ENCODE measurements at places on chromosomes 3 and 15.

DNA sequence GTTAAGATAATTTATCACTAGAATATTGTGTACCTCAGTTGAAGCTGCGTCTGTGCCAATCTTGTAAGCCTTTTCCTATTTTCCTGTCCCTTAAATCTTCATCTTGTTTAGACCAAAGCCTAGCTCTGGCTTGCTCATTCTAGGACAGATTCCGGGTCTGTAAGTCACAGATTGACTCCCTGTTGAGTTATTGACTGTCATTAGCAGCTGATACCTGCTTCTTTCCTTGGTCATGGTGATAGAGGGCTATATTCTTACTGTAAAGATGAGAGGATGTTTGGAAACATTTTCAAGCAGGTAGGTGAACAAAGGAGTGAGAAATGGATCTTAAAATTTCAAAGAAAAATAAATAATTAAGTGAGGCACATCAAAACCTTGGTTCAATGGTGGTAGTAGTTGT lies 200.2 kb downstream of the KCNH8 start:
- DNase-seq = no peak

GRCh38 chr15:57550640-57551039 lies 41.1 kb upstream of the MYZAP start:
- DNase-seq = no peak

DNA sequence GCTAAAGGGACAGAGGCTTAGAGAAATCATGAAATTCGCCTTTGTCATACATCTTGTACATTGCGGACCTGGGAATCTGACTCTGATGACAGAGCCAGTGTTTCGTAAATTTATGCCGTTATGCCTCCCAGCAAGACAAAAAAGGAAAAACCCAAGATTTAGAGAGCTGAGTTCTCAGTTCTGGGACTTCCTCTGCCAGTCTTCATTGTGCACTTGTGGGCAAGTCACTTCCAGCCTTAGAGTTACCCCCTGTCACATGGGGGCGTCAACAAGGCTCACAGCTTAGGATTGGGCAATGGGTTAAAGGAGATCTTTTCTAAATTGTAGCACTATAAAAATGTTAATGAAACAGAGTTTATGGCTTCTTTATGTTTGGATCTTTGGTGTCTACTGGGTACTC lies 41.9 kb upstream of the MITF start:
- no peak for DNase-seq

DNA sequence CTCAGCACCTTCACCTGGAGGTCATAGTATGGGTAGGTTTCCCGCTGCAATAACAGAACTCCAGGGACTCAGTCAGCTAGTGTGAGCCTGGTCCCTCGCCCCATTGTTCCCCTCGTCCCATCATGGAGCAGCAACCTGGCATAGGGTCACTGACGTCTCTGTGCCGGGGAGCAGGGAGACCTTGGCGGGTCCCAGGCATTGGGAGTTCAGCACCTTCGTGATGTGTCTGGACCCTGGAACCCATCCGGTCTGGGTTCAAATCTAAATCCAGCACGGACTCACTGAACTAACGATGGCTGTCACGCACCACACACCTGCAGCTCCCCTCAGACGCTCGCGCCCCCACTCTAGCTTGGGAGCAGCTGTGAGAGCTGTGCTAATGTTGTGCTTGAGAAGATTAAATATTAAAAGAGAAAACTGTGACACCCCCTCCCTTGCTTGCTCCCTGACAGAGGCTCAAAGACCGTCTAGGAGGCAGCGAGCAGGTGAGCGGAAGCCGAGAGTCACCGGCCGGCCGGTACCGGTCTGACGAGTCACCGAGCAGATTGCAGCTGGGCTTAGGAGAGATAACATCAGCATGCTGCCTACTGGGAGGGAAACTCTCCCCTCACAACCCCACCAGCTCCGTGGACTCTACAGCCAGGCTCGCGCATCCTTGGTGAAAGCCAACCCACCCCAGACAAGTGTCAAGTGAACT lies 742 bp downstream of the PLA2G4F start:
- peak; percentile 84 for DNase-seq

DNA sequence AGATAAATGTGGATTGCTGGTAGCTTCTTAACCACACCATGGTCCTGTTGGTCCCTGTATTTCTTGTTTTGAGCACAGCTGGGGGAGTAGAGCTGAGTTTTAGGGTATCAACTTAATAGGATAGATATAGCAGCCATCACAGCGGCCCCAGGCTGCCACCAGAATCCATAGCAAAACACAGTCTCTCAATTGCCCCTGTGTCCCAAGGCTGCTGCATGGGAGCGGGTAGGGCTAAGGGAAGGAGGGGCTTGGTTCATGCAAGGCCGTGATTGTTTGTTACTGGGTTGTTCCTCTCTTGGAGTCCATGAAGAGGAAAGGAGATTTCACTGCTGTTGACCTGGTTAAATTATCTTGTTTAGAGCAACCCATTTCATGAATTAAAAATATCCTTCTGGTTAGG lies 22.1 kb downstream of the ARNT2 start:
- DNase-seq = no peak

Data from trophoblast cell (in vitro differentiated cells and primary cell).